ENCODE measurements at places on chromosomes 1 and 21.

DNA sequence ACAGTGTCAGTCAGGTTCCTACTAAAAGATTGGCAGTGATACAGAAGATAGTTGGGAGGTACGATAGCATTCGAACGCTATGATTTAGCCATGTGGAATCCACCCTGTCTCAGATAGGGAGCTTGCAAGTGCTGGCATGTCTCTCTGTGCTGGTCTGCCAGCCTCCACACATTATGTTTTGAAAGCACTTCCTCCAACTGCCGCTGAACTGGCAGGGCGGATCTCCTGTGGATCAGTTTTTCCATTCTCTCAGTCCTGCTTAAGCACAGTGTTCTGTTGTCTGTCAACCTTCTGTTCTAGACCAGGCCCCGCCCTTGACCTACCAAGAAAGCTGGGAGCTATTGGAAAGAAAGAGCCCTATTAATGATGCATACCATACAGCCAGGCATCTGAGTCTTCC lies 65.5 kb upstream of the PALMD start:
- DNase-seq, result no peak

DNA sequence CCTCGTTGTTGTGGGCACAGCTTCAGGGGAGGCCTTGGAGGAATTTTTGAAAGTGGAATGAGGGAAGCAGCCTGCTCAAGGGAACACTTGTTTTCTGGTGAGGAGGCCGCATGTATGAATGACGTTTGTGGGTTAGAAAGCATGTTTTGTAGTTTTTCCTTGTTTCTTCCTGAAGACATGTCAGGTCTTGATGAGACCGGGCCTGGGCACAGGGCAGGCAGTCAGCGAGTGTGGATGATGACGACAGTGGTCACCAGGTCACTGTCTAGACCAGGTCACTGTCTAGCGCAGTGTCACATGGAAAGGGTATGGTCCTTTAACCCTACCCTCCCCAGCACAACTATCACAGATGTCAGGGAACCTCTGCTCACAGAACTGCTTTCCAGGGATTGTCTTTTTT lies 7.3 kb downstream of the PSEN2 start:
- no peak for DNase-seq

DNA sequence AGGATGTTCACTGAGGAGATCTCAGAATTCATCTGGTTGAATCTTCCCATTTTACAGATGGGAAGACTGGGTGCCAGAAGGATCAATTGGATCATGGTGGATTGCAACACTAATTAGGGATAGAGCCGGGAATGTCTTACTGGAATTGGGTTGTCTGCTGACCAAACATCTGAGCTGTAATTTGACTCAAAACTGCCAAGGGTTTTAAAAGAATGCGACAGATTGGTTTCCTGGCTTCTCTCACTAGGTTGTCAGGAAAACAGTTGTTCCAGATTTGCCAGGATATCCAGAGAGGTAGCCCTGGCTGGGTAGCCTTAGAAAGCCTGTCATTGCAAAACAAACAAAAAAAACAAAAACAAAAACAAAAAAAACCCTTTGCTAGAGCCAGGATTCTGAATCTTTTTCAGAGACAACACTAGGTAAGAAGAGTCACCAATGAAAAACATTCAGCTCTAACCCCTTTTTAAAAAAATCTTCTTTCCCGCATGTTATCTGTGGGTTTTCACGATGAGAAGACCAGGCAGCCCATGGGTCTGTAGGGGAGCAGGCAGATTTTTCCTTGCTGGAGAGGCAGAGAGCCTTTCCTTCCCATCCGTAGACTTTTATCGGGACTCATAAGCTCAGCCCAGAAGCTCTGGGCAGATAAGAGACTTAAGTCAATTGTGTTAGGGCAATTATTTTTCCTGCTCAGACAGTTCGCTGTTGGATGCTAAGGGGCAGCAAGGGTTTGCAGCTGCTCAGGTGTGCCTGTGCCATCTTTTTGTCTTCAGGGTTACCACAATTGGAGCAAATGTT lies 418.9 kb downstream of the PRDM2 start:
- no peak for DNase-seq

DNA sequence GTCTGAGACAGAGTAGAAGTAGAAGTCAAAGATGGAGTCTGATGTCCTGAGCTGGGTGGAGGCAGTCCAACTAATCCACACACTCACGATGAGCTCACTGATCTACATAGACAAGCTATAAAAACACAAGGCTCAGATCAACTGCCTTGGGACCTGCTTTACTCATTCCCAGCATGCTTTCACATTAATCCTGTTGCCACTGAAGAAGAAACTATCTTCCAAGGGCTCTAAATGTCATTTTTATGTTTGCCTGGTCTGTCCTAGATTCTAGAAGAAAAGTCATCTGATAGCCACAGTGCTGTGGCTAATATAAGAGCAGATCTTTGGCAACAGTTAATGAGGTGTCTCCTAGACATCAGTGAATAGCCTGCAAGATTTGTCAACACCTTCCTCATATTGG lies 522.7 kb downstream of the NUF2 start:
- DNase-seq, result no peak

GRCh38 chr1:160623862-160624261 lies 23.0 kb downstream of the SLAMF1 start:
- DNase-seq, result no peak

GRCh38 chr1:233509526-233509925 lies 104.4 kb upstream of the KCNK1 start:
- DNase-seq, result no peak

- no peak for DNase-seq
Observed at GRCh38 chr1:164662955-164663354, 104.0 kb downstream of the PBX1 start.

Data from stimulated activated CD8-positive, alpha-beta memory T cell treated with anti-CD3 and anti-CD28 coated beads, Interleukin-15, amount 100 ng/mL, for 24 hours (primary cell).